ENCODE measurements at places on chromosomes 1 and 21.

DNA sequence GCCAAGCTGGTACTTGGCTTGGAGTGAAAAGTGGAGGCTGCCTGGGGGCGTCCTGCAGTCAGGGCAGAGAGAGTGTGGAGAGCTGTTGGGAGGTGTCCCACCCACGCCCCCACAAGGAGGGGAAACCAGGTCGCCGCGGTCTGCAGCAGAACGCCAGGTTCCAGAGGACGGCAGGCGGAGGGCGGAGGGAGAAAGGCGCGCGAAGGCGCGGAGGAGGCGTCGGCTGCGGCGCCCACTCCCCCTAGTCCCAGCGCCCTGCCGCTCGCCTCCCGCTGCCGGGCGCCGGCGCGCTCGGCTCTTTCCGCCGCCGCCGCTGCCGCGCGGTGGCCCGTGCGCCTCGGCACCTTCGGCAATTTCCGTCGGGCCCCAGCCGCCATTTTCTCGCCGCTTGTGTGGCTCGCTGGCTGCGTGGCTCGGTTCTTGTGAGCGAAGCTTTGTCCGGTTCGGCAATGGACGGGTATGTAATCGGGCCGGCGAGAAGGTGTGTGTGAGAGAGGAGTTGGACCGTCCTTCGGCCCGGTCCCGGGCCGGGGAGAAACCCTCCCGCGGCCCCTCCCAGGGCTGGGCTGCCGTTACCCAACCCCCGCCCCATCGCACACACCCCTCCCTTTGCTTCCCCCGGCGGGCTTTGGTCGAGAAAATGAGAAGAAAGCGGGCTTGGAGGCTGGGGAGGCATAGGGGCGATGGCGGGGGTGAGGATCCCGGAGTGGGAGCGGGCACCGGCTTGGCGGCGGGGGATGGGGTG, at the start of gene PTBP2:
Gene PTBP2 (plus strand): TSS at position 369 of the 745 bp plus-strand sequence. CDS start 81 bp downstream, at position 450.
- peak; percentile 86 for DNase-seq

DNA sequence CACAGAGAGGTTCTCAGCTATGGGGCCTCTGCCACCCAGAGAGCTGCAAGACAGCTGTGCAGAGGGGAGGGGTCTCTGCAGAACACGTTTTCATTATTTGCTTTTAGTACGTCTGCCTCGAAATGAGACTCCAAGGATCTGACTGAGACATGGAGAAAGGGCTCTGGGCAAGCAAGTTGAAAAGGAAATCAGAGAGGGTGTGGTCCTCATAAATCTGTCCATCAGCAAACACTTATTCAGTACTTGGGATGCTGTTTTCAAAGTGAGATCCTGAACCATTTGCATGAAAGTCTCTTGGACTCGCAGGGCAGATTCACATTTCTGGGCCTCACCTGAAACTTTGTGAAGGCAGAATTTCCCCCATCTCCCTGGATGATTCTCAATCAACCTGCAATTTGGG, 197.4 kb upstream of the GALNT2 start:
- no peak for DNase-seq

DNA sequence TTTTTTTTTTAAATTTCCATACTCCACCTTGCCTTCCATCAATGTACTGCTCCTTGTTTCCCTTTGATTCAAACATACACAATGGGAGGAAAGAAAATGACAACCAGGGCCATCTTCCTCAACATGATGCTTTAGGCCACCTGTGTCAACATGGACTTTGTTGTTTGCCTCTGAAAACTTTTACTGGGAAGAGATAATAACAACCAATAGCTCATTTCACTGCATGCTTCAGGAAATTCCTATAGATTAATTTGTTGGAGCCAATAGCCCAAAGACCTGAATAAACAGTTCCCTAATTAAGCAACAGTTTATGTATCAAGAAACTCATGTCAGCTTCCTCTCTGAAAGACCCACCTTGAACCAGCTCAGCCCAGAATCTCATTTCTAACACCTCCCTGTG, 3.2 kb downstream of the KRTAP15-1 start:
- no peak for DNase-seq

- DNase-seq, result no peak
Observed at GRCh38 chr1:112057736-112058135, 68.3 kb upstream of the KCND3 start.

DNA sequence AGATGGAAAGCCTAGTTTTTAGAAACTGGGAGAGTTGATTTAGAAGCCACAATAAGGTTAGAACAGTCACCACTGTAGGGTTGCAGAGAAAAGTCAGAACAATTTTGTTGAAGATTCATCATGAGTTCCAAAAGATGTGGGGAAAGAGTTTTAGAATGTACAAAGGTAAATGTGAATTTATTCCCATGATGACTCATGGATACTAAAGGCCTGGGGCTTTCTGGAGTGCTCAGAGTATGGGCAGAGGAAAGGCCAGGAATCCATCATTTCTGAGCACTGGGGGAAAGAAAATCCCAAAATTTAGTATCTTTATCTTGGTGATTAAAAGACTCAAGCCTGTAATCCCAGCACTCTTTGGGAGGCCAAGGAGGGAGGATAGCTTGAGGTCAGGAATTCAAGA, 17.8 kb downstream of the YBX1 start:
- no peak for DNase-seq

DNA sequence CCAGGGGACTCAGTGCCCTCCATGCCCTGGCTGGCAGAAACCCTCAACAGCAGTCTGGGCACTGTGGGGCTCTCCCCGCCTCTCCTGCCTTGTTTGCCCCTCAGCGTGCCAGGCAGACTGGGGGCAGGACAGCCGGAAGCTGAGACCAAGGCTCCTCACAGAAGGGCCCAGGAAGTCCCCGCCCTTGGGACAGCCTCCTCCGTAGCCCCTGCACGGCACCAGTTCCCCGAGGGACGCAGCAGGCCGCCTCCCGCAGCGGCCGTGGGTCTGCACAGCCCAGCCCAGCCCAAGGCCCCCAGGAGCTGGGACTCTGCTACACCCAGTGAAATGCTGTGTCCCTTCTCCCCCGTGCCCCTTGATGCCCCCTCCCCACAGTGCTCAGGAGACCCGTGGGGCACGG, 2.8 kb upstream of the TAS1R3 start:
- no peak for DNase-seq

DNA sequence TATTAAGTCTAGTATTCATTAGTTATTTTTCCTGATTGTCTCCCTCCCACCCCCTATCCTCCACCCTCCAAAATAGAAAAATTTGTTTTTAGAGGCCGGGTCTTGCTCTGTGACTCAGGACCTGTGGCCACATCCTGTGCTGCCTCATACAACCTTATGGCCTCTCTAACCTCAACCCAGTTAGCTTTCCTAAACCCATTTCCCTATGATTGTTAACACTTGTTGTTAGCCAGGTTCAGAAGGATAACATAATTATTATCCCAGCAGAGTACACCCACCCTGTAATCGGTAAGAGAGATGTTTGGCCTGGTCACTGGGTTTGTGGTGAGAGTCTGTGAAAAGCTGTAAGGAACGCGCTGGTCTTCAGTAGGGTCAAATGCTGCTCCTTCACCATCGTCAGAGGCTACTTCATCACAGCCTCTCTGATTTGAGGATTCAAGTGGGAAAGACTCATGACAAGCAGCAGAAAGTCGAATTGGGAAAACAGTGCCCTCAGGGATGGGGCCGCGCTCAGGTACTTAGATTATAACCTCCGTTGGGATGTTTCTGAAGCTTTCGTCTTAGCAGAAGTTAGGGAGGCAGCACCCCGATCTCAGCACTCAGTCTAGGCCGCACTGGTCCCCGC, 35.9 kb upstream of the HMGN1 start:
- DNase-seq, result peak; percentile 4

GRCh38 chr1:76955652-76956051, 88.4 kb downstream of the ST6GALNAC5 start:
- DNase-seq, result no peak

DNA sequence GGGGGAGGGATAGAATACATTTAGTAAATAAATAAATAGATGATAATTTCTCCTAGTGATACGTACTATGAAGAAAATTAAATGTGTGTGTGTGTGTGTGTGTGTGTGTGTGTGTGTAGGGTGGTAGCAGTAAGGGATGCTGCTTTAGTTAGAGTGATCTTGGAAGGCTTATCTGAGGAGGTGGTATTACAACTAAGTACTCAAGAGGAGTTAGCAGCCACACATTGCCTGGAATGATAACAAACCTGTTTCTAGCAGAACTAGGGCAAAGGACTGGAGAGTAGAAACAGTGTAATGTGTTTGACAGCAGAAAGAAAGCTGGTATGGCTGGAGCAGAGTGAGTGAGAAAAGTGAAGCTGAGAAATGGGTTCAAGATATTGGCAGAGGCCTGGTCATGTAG, 58.3 kb upstream of the FASLG start:
- DNase-seq, result no peak

DNA sequence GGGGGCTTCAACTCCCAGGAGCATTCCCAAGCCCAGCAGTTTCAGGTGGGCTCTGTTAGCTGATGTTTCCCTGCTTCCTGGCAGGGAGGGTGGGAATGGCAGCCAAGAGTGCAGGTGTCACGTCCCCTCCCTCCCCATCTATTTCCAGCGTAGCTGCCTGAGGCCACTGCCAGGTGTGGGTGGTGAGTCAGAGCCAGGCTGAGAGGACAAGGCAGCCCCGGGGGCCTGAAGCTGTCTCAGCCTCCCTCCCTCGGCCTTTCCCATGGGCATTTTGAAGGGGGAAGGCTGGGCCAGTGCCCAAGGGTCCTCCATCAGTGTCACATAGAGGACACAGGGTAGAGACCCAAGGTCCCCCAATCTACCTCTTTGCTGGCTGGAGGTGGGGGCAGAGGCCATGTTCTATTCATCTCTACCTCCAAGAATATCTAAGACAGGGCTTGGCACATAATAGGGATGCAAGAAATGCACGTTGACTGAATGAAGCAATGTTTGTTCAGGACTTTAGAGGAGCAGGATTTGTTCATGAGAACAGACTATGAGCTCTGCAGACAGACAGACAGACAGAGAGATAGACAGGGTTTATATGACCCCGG, 34.4 kb upstream of the ID3 start:
- DNase-seq, result peak; percentile 56

GRCh38 chr1:85544689-85545215, 35.8 kb upstream of the CCN1 start:
- DNase-seq, result peak; percentile 68

GRCh38 chr1:42479621-42480020, 16.5 kb downstream of the CCDC30 start:
- no peak for DNase-seq

DNA sequence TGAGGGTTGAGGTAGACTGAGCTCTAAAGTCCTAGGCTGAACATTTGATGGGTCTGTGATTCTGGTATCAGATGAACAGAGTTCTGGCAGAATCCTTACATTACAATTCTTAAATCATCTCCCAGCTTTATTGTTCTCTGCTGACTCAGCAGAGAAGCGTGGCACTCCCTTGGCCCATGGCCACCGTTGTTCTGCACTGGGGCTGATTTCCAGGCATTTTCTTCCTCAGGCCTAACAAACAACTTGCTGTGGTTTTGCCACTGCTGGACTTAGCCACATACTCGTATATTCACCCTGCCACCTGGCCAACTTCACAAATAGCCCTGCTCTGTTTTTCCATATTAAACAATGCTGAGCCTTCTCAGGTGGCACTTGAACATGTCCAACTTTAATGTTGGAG, 223.2 kb downstream of the TNR start:
- no peak for DNase-seq

GRCh38 chr1:28170001-28170596, 6.4 kb downstream of the PTAFR start:
- DNase-seq, result no peak

DNA sequence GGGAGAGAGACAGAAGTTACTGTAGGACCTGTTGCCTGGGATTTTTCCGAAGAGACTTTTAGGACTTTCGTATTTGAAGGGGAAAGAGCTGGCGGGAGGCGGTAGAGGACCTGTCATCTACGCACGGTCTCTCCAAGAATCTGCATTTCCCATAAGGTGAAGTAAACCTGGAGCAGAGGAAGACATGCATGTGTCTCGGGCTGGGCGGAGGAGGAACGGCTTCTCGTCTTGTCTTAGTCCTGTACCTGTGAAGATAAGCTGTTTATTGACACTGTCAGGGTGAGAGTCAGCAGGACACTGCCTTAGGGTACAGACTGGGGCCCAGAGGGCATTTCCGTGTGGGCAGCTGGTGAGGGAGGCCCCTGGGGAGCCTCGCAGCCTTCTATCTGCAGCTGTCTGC, 123.4 kb upstream of the COL6A1 start:
- DNase-seq, result no peak
